ENCODE measurements at places on chromosomes 16 and 17. TPM values are rescaled to one million over a fixed set of nuclear protein-coding genes. Genes with fewer than 3 reads are reported as not detected.

GRCh38 chr16:8901320-8901861 lies 19.2 kb downstream of the LITAFD start:
- no peak for ATAC-seq

GRCh38 chr16:2787961-2788360 lies 601 bp upstream of the PRSS33 start:
- no peak for ATAC-seq

DNA sequence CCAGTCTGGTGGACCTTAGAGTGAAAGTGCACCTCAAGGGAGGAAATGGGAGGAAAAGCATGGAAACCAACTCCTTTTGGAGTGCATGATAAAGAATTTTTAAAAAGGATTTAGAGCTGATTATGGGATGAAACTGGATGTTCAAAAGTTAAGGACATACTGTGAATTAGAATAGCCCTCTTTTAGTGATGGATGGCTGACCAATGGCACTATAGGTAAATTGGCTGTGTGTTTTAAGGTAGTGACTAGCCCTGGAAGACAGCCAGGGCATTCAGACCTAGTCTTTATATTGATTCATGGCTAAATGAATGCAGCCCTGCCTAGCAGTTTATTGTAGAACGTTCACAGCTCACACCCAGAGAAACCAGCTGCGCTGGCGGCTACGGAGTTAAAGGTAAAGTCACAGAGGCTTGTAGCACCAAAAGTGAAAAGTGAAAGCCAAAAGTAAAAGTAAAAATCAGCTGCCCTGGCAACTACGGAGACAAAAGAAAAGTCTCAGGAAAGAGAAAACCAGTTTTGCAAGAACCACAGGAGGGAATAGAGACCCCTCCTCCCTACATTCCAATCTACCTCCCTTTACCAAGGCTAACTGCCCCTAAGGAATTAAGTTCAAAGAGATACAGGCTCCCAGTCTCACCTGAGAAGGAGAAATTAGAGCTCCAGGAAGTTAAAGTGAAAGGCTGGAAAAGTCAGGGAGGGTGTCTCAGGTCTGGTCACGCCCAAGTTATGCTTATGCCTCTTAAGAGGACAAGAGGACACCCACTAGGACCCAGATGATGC lies 21.8 kb downstream of the ACSM1 start:
- peak; percentile 87 for ATAC-seq

- ATAC-seq = peak; percentile 22
Observed at GRCh38 chr17:9350080-9350479, 225.5 kb downstream of the STX8 start.

DNA sequence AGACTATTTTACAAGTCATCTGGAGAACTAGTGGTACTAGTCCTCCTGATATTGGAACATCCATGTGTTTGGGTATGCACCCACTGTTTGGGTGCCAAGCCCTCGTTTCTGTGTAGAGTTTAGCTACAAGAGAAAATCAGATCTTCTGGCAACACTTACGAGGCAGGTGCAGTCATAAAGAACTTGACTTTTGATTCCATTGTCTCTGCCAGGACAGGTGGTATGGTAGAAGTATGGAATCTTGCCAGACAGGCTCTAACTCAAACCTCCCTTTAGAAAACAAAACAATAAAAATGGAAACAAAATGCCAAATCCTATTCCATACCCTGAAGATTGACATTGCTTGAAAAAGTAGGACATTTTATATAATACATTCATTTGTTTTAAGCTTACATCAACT lies 16.0 kb downstream of the RNF43 start:
- ATAC-seq = no peak

DNA sequence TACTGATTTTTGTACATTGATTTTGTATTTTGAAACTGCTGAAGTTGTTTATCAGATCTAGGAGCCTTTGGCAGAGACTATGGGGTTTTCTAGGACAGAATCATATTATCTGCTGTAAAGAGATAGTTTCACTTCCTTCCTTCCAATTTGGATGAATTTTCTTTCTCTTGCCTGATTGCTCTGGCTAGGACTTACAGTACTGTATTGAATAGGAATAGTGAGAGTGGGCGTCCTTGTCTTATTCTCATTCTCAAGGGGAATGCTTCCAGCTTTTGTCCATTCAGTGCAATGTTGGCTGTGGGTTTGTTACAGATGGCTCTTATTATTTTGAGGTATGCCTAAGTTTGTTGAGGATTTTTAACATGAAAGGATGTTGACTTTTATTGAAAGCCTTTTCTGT lies 290.1 kb downstream of the MAP2K4 start:
- no peak for ATAC-seq

- ATAC-seq = no peak
Observed at GRCh38 chr16:64982581-64982980, 139.3 kb downstream of the CDH11 start.

- no peak for ATAC-seq
Observed at GRCh38 chr16:73713251-73713650, 583.4 kb upstream of the PSMD7 start.

Gene COQ9
- 44.6 TPM for total RNA-seq

Gene KRT33B
- total RNA-seq = not detected

Gene MT4
- total RNA-seq = 8.4 TPM
